ENCODE measurements at places on chromosomes 7 and 10. TPM values are rescaled to one million over a fixed set of nuclear protein-coding genes. Genes with fewer than 3 reads are reported as not detected.

OR2A5 gene
- polyA plus RNA-seq = not detected

OPALIN gene
- polyA plus RNA-seq = not detected

RAPGEF5 gene
- 1.1 TPM for polyA plus RNA-seq

DGKI gene
- 0.03 TPM for polyA plus RNA-seq

PIK3AP1 gene
- polyA plus RNA-seq = not detected

CDNF gene
- polyA plus RNA-seq = 1.5 TPM

GTF2I gene
- polyA plus RNA-seq = 47.9 TPM

EPDR1 gene
- 3.5 TPM for polyA plus RNA-seq

OPN1SW gene
- polyA plus RNA-seq = not detected

STEAP2 gene
- 4.9 TPM for polyA plus RNA-seq

PAPOLB gene
- not detected for polyA plus RNA-seq

WDFY4 gene
- 0.03 TPM for polyA plus RNA-seq

SSMEM1 gene
- polyA plus RNA-seq = not detected

PTPN20 gene
- not detected for polyA plus RNA-seq

PIP gene
- not detected for polyA plus RNA-seq

ADIRF gene
- polyA plus RNA-seq = 517 TPM

RPEL1 gene
- polyA plus RNA-seq = 0.12 TPM

HOXA2 gene
- polyA plus RNA-seq = 1.3 TPM

GFRA1 gene
- 0.02 TPM for polyA plus RNA-seq

GPR26 gene
- polyA plus RNA-seq = not detected

HOXA4 gene
- polyA plus RNA-seq = 1.8 TPM

HOXA6 gene
- polyA plus RNA-seq = 0.71 TPM

ASAH2 gene
- polyA plus RNA-seq = 0.45 TPM

CYP3A5 gene
- 0.06 TPM for polyA plus RNA-seq

CALML3 gene
- 42.3 TPM for polyA plus RNA-seq

TMEM273 gene
- not detected for polyA plus RNA-seq

CSTF2T gene
- polyA plus RNA-seq = 4.8 TPM

C10orf67 gene
- 0.26 TPM for polyA plus RNA-seq

HYAL4 gene
- 0.87 TPM for polyA plus RNA-seq

TAS2R4 gene
- polyA plus RNA-seq = 0.05 TPM

CPN1 gene
- not detected for polyA plus RNA-seq

AKR1C4 gene
- not detected for polyA plus RNA-seq

LARP4B gene
- polyA plus RNA-seq = 37.3 TPM

ZCCHC24 gene
- 1.6 TPM for polyA plus RNA-seq

OR13A1 gene
- not detected for polyA plus RNA-seq

FAM241B gene
- 10.1 TPM for polyA plus RNA-seq

OR2A7 gene
- 3.8 TPM for polyA plus RNA-seq

TLX1 gene
- not detected for polyA plus RNA-seq

GHRHR gene
- not detected for polyA plus RNA-seq

IL6 gene
- polyA plus RNA-seq = not detected

EBLN1 gene
- not detected for polyA plus RNA-seq

SSBP1 gene
- polyA plus RNA-seq = 149 TPM

CALML5 gene
- polyA plus RNA-seq = 0.32 TPM

TMEM130 gene
- polyA plus RNA-seq = not detected

SPDYE2 gene
- polyA plus RNA-seq = not detected

VGF gene
- 0.08 TPM for polyA plus RNA-seq

MOSPD3 gene
- 15.7 TPM for polyA plus RNA-seq

WEE2 gene
- polyA plus RNA-seq = not detected

SPDYE1 gene
- not detected for polyA plus RNA-seq

TFR2 gene
- polyA plus RNA-seq = 0.23 TPM

SEMA3E gene
- 0.65 TPM for polyA plus RNA-seq

RTKN2 gene
- 1.4 TPM for polyA plus RNA-seq

CFAP46 gene
- not detected for polyA plus RNA-seq

HOXA10 gene
- polyA plus RNA-seq = 0.18 TPM

KCND2 gene
- not detected for polyA plus RNA-seq

PDE6C gene
- polyA plus RNA-seq = not detected

Data from mammary epithelial cell (primary cell).